ENCODE measurements at places on chromosomes 5 and 9.

GRCh38 chr9:115195912-115196311 is 78.0 kb upstream of the TNC start:
- no peak for DNase-seq

GRCh38 chr9:113564498-113565237 is 101.1 kb downstream of the RGS3 start:
- no peak for DNase-seq

- DNase-seq = no peak
Measured at GRCh38 chr9:8799206-8799605, 999.6 kb upstream of the DMAC1 start.

- DNase-seq = no peak
Measured at GRCh38 chr5:129063483-129064113, 31.0 kb upstream of the ISOC1 start.

DNA sequence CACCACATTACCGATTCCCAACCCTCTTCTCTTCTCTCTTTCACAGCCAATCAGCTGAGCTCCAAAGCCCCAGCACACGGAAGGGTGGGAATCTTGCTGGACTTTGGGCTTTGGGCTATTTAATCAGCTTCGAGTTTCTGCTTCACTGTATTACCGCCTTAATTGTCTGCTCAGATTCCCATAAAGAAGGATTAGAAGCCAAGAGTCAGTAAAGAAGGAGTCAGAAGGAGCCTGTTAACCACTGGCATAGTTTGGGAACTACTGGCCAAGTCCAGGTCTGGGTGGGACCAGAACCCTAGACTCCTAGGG is 4.4 kb downstream of the SPRY4 start:
- no peak for DNase-seq

DNA sequence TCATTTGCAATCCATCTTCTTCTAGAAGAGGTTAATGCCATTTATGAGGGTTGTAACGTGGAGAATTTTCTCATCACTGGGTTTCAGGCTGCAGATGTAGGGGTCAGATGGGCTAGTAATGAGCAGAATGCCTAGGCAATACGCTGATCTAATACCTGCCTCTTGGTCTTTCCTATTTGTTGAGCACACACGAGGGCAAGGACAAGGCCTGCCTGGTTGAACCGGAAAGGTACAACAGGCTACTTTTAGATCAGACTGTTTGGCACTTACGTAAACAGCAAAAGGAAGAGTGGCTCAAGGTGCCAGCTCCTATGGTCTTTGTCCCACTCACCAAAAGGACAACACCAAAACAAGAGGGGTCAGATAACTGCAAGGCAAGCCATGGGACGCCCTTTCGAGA is 24.0 kb upstream of the GNE start:
- DNase-seq = no peak

DNA sequence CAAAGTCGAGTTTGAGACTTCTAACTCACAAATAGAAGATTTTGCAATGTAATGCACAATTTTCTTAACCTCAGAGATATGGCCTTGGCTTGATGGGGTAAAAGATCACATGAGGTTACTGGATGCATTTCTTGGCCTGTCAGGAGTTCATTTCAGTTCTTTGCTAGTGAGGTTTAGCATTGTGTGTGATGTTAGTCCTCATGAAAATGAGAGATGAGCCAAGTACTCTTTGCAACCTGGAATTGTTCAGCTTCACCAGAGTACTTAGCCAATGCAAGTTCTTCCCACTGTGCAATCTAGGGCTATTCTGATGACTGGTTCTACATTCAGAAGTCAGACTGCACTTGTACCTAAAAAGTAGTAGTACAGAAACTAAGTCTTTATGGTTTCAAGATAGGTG is 24.9 kb downstream of the GNAQ start:
- DNase-seq = no peak

DNA sequence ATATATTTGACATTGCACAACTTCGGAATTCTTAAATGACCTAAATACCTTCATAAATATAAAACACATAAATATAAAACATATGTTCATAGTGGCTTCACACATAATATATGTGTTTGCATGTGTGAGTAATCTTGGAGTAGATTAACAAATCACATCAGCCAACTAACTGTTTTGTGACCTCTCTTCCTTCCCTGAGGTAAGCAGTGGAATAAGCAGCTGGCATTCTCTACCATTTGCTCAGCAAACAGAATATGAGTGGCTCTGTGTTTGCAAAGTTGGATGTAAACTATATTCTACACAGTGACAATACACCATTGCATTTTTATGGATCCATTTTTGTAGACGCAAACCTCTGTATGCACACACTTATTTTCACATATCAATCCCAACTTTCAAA is 189.9 kb downstream of the ACER2 start:
- DNase-seq = no peak

DNA sequence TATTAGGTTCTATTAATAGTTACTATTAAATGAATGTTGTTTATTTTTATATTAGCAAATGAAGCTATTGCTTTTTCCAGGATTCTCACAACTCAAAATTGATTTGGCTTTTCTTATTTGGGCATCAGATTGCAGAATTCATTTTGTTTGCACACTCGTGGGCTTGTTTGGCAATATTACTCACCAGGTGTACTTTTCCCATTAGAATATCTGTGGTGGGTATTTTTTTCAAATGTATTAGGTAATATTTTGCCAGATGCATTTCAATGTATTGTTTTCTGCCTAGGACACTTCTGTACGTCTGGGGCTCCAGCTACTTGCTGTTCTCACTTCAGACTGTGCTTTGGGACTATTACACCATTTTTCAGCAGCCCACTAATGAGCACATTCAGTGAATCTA is 108.0 kb upstream of the GHR start:
- DNase-seq = no peak

- no peak for DNase-seq
Measured at GRCh38 chr5:53262348-53262970, 152.9 kb upstream of the MOCS2 start.

GRCh38 chr9:1718836-1719235 is 296.3 kb upstream of the SMARCA2 start:
- no peak for DNase-seq

GRCh38 chr9:92482329-92482728 is at the start of gene ASPN:
TSS of gene ASPN (minus strand) at chr9:92482506.
- no peak for DNase-seq

GRCh38 chr9:77544546-77544945 is 103.6 kb downstream of the GNA14 start:
- no peak for DNase-seq

GRCh38 chr9:120399940-120400339 is 180.0 kb downstream of the CDK5RAP2 start:
- DNase-seq = no peak

DNA sequence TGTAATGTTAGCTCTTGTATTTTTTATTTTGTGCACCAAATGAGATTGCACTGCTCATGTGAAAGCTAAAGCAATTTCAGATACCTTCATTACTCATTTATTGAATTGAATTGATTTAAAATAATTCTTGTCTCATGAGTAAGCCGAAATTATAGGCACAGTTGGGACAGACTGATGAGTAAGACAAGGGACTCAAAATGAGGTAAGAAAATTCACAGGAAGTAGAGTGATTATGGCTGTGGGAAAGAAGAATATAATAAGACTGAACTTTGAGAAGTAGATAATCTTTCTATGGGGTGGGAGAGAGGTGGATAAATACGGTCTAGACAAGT is 51.1 kb downstream of the NUDT12 start:
- DNase-seq = no peak

DNA sequence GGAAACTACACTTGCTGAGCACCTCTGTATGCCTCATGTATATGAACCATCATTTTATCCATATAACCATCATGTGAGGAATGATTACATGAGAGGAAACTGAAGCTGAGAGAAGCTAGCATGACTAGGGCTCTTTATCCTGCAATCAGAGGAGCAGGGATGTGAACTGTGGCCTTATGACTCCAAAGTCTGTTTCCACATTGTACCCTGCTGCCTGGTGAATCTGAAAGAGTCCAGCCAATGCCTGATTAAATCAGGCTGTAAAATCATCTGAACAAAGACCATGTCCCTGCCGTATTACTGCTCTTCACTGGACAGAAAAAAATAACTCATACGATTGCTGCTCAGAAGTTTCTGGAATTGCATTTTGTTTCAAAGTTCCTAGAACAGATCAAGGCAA is 67.0 kb downstream of the LPAR1 start:
- DNase-seq = no peak

GRCh38 chr9:117936185-117937130 is 232.3 kb downstream of the TLR4 start:
- no peak for DNase-seq

DNA sequence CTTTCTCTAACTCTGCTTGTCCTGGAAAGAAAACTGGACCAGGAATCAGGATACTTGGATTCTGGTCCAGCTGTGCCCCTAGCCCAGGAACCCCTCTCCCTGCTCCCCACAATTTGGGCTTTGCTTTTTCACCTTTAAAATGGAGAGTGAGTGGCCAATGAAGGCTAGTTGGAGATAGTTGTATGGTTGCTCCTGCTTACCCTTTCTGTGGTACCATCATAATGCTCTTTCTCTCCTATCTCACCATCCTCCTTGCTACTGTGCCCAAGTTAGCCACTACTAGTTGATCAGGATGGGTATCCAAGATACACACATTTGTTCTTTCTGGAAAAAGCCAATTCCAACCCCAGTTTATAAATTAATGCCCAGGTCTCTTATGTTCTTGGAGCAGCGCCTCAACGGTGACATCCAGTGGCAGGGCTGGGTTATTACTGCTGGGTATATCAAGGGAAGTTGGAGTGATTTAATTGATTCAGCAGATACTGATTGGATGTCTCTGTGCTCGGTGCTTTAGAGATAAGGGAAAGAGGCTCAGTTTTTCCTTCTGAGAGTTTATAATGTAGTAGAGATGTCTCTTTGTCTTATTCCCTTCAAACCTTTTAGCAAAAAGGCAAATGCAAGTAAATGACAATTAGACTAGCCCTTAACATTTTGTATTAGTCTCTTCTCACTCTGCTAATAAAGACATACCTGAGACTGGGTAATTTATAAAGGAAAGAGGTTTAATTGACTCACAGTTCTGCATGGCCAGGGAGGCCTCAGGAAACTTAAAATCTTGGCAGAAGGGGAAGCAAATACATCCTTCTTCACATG is 38.5 kb downstream of the FAXDC2 start:
- DNase-seq = peak; percentile 55

- no peak for DNase-seq
Measured at GRCh38 chr9:18238254-18238653, 235.7 kb upstream of the ADAMTSL1 start.

GRCh38 chr9:133202688-133203453 is 6.2 kb downstream of the OBP2B start:
- no peak for DNase-seq

- no peak for DNase-seq
Measured at GRCh38 chr9:135616619-135617537, 22.5 kb downstream of the GLT6D1 start.

DNA sequence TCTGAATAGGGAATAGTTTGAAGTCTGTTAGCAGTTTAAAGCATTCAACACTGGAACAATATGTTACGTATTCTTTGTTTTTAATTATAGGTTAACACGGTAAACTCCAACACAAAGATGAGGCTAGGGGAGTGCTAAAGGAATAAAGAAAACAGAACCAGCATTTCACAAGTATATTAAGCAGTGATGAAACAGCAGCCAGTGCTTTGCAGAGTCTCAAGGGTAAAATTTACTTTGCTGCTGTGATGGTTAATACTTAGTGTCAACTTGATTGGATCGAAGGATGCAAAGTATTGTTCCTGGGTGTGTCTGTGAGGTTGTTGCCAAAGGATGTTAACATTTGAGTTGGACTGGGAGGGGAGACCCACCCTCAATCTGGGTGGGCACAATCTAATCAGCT is 30.0 kb upstream of the GSN start:
- DNase-seq = no peak

DNA sequence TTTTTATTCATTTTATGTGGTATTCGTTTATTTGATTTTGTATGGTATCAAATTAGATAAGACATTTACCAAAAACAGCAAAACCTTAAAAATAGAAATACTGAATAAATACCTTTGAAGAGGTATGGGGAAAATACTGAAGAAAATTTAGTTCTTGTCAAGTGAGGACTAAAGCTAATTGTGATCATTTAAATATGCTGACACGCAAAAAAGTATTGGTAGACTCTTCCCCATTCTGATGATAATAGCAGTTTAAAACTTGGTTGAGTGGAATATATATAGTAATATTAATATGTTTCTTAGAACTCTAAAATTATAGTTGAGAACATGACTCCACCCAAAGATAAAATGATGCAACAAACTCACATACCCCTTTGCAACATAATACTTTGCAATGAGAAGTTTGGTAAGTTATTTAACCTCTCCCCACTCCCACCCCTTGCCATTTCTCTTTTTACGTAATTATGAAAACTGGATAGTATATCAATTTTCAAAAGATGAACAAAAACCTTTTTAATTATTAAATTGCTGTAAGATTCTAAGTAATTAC is 30.1 kb upstream of the SNX24 start:
- no peak for DNase-seq

- DNase-seq = no peak
Measured at GRCh38 chr5:160901656-160902055, 49.6 kb upstream of the ATP10B start.

- DNase-seq = no peak
Measured at GRCh38 chr5:1950708-1951103, 68.0 kb upstream of the IRX4 start.

DNA sequence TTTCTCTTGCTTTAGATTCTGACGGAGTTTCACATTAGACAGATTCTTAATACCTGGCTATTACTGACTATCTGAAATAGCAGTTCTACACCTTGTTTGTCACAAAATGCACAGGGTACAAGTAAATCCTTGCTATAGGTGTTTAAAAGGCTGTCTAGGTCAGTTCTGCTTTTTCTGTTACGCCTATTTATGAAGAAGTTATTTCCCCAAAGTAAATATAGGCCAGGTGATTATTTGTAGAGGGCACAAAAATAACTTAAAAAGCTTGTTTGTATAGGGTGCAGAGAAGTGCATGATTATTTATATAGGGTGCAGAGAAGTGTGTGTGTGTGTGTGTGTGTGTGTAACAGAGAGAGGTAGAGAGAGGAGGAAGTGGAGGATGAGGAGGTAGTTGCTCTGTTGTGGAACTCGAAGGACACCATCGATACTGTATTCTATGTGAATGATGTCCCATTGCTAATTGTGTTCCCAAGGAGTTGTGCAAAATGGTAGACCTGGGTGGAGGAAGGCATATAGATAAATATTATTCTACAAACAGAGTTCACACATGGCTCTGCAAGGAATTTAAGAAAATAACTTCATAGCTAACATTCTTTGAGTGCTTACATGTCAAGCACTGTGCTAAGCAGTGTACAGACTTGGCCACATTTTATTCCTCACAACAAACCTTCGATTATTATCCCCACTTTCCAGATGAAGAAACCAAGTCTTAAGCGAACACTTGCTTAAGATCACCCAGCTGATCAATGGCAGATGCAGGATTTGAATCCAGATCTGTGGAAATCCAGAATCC is 96.3 kb upstream of the EQTN start:
- DNase-seq = no peak

DNA sequence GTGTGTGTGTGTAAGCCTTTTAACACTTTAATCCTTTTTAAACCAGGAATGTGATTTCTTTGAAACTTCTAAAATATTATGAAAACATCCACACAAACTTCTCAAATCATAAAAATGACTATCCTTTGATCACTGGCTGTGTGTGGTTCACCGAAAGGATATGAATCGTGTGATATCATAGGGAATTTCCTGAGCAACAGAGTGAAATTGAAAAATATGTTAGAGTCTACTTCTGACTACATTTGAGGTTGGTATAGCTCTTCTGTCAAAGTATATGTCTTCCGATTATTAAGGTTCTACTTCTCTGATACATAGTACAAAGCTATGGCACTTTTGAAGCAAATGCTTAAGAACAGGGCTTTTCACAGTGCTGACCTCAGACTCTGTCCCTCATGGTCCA is 40.3 kb downstream of the RGMB start:
- DNase-seq = no peak

- DNase-seq = no peak
Measured at GRCh38 chr9:8864545-8864896, 1064.9 kb upstream of the DMAC1 start.
